ENCODE measurements at places on chromosomes 5 and 9. TPM values are rescaled to one million over a fixed set of nuclear protein-coding genes. Genes with fewer than 3 reads are reported as not detected.

Gene NR6A1
- total RNA-seq, result 1.9 TPM

Gene FBP2
- total RNA-seq, result not detected

Gene SPATA31D4
- total RNA-seq, result not detected

Gene PITX1
- not detected for total RNA-seq

- H3K4me1 ChIP-seq, result peaks cover 15% of the 10 kb centered on the region
- no peak overlapping the region for H3K4me3 ChIP-seq
- H3K27me3 ChIP-seq, result no peaks in the 10 kb centered on the region
- no peak for DNase-seq
Observed at GRCh38 chr5:65828022-65828896, 98.1 kb upstream of the ERBIN start.

- DNase-seq, result peak; percentile 90
- no peak overlapping the region for H3K4me3 ChIP-seq
- H3K27me3 ChIP-seq, result no peaks in the 10 kb centered on the region
- H3K27ac ChIP-seq, result peak overlapping the region; percentile 66
- H3K4me1 ChIP-seq, result peaks cover 48% of the 10 kb centered on the region
Observed at GRCh38 chr5:57692582-57693487, 210.2 kb upstream of the ACTBL2 start.

DNA sequence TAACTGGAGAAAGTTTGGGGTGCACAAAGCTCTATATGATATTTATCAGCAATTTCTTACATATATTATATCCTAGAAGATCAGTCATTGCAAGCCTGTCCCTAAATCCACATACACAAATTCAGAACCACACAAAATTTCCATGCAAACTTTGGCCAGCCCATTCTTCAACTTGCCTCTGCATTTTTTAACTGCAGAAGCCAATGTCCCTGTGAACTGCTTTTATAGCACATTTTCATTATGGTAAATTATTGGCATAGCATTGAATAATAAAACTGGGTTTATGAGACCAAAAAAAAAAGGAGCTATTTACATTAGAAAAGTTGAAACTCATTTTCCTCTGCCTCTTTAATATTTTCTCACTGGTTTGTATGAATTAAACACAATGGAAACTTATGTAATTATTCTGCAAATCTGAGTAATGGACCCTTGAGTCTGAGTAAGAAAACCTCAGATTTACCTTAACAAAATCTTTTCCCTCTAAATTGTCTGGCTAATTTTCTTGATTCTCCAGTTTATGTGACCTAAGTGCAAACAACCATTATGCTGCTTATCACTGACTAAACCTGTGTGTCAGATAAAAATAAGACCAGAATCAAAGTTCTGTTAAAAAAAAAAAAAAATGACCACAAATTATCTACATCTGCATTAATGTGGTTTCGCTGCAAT is 398.9 kb downstream of the EFNA5 start:
- no peaks in the 10 kb centered on the region for H3K4me1 ChIP-seq
- no peaks in the 10 kb centered on the region for H3K36me3 ChIP-seq
- H3K27ac ChIP-seq, result no peak overlapping the region
- no peak overlapping the region for H3K4me3 ChIP-seq
- no peaks in the 10 kb centered on the region for H3K27me3 ChIP-seq

DNA sequence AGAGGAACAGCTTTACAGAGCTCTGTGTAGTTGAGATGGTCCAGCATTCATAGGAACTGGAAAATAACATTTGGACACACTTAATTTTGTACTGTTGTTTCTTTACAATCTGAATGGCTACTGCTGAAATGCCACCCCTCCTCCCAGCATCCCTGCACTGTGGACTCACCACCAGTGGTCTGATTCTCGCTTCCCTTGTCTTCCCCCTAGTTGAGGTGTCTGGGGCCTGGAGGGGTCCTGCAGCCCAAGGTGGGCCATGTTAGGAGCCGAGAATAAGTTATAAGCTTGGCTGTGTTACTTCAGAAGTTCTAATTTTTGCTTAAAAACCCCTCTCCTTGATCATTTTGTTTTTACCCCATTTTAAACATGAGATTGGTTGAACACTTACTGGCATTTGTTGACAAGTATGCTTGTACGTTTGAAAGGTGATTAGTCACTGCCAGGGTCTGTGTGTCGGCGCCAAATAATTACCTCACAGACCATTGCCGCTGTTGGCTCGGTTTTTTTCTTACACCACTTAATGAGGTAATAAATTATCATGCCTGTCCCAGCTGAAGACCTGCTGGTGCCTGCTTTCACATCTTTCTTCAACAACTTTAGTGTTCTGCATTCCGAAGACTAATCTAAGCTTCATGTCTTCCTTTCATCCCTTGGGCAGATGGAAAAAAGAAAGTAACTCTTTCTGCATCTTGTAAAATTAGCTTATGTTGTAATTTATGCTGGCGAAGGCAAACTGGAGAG is 65.8 kb downstream of the MCCC2 start:
- H3K36me3 ChIP-seq, result peaks cover 63% of the 10 kb centered on the region
- no peaks in the 10 kb centered on the region for H3K4me1 ChIP-seq
- H3K27ac ChIP-seq, result no peak overlapping the region
- H3K4me3 ChIP-seq, result no peak overlapping the region

DNA sequence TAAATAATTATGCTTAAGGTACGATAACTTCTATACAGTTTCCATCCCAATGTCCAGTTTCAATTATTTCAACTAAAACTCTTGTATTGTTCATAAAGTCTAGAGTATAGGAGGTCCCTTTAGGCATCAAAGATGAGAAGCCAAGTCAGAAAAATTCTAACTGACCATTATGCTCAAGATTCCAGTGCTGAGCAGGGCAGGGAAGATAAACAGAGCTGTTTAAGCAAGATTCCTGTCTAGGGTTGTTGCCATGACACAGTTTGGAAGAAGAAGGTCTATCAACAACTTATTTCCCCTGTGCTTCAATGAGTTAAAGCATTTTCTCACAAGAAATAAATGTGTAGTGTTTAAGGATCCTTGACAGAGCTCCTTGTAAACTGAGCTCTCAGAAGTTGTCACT is 48.9 kb upstream of the MTAP start:
- H3K27me3 ChIP-seq, result no peaks in the 10 kb centered on the region
- H3K4me3 ChIP-seq, result no peak overlapping the region
- DNase-seq, result no peak
- H3K4me1 ChIP-seq, result no peaks in the 10 kb centered on the region
- no peak overlapping the region for H3K27ac ChIP-seq

Measured in right atrium auricular region (tissue), 2 donors.